ENCODE measurements at places on chromosomes 2 and 18.

GRCh38 chr18:54360406-54360805 lies 2.7 kb downstream of the C18orf54 start:
- DNase-seq, result no peak

GRCh38 chr2:140247451-140248195 lies 1467.4 kb upstream of the NXPH2 start:
- DNase-seq, result no peak

- no peak for DNase-seq
Observed at GRCh38 chr2:202479610-202480009, 103.5 kb downstream of the BMPR2 start.

DNA sequence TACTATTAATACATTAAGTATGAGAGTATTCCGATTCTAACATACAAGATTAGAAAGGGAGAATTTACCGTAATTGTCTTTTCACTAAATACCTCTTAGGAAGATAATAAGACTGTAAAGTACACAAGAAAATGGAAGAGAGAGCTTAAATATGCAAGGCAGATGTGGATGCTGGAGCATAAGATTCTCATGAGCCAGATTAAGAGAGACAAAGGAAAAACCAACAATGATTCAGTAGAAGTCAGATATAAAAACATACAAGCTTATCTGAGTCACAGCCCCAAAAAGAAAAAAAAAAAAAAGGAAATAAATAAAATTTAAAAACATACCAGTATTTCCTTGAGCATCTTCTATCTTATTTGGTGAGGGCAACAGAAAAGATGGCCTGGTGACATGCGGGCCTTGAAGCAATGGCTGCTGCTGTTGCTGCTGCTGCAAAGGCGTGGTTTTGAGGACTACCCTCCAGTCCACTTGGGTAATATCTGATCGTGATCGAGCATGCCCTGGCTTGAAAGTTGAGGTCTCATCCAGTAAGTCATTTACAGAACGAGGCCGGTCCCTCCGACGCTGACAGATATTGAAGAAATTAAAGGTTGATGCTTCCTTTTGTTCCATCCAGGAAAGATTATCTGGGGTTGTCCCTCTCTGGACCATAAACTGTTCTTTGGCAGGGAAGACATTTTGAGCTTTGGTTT lies 24.5 kb downstream of the PLEKHM3 start:
- DNase-seq, result no peak

- no peak for DNase-seq
Observed at GRCh38 chr2:224309176-224309575, 92.7 kb downstream of the FAM124B start.

GRCh38 chr2:130332271-130333073 lies 10.2 kb upstream of the IMP4 start:
- peak; percentile 12 for DNase-seq
